Vagina (tissue), 2 donors: ENCODE measurements at places on chromosomes 3 and 15.

- DNase-seq: no peak
Measured at GRCh38 chr15:87752250-87752951, 504.1 kb downstream of the NTRK3 start.

- peak; percentile 74 for DNase-seq
Measured at GRCh38 chr15:101048581-101049030, 129.4 kb downstream of the LRRK1 start.

DNA sequence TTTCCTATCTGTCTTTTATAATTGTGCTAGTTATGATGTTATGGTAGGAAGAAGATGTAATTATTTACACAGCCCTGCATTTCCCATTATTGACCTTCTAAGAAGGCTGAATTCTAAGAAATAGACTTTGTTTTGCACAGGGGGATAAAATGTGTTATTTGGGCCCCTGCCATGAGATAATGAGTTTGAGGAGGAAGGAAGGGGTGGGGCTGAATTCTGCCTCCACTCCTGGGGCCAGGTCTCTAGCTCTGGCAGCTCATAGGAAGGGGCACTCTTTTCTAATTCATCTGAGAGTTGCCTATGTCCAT, 69.2 kb upstream of the GOLGA8B start:
- no peak for DNase-seq

DNA sequence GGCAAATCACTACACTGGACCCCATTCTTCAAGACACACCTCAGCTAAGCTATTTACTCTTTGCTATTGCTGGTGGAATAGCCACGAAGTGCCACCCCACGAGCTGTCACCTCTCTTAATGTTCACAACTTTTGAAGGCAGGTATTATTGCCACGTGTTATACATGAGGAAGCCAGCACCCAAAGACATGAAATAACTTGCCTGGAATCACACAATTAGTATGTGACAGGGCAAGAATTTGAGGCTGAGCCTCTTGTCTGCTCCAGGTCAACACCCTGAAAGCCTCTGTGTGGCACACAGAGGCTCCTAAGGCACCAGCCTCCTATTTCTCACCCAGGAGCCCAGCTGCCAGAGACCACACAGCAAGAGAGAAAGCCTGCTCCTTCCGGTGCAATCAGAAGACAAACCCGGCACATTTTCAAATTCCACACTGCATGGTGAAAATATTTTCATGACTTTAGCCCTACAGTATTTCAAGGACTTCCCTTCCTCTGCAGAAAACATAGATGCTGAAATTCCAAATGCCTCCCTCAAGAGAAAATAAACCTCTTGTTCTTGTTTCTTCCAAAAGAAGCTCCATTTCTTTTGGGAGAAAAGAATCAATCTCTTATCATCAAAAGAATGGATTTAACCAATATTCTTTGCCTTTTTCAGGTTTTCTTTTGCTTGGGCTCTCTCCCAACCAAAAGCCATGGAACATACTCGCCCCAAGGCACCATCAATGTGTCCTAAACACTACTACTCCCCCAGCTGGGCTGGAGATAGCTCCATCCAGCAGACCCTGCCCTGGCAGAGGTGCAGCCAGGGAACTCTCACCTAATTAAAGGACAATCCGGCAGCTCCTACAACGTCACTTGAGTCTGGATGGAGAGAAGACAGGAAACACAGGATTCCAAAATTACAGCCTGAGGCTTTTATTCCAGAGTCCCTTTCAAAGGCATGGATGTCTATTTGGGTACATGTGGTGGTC, 84.7 kb upstream of the THBS1 start:
- DNase-seq: no peak

DNA sequence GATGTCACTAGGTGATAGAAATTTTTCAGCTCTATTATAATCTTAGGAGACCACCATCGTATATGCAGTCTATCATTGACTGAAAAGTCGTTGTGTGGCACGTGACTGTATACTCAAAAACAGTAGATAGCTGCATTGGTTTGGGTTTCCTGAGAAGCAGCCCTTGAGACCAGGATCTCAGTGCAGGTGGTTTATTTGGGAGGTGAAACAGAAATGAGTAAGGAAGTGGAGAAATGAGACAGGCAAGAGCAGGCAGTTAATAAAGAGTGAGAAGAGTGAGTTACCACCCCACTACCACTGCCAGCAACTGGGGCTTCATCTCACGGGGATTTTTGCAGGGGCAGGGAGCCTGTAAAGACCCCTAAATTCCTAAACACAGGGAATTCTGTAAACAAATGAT, 221.0 kb downstream of the SHQ1 start:
- no peak for DNase-seq

GRCh38 chr3:39079530-39079929, 27.7 kb downstream of the WDR48 start:
- DNase-seq: no peak

DNA sequence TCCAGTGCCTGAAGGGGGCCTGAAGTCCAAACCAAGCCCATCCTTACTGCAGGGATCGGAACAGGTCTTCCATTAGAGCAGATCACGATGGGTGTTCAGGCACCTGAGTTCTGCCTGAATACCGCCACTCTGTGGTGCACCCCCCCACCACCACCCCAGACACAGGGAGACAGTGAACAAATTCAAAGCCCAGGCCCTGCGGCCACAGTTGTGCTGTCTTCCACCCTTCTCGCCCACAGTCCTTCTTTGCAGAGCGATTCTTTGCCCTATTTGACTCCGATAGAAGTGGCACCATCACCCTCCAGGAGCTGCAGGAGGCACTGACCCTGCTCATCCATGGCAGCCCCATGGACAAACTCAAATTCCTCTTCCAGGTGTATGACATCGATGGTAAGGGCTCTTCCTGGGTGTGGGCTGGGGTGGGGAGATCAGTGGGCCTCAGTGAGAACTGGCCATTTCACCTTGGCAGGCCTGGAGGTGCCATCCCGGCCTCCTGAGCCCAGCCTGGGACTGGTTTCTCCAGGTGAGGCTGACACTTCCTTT, 13.6 kb downstream of the NOX5 start:
- no peak for DNase-seq

- DNase-seq: no peak
Measured at GRCh38 chr15:72155003-72155621, 36.9 kb downstream of the SENP8 start.

- DNase-seq: no peak
Measured at GRCh38 chr3:110697961-110698360, 373.7 kb upstream of the NECTIN3 start.

- DNase-seq: no peak
Measured at GRCh38 chr15:94793207-94793606, 561.8 kb downstream of the MCTP2 start.

- no peak for DNase-seq
Measured at GRCh38 chr3:189082666-189083427, 88.9 kb upstream of the TPRG1 start.

DNA sequence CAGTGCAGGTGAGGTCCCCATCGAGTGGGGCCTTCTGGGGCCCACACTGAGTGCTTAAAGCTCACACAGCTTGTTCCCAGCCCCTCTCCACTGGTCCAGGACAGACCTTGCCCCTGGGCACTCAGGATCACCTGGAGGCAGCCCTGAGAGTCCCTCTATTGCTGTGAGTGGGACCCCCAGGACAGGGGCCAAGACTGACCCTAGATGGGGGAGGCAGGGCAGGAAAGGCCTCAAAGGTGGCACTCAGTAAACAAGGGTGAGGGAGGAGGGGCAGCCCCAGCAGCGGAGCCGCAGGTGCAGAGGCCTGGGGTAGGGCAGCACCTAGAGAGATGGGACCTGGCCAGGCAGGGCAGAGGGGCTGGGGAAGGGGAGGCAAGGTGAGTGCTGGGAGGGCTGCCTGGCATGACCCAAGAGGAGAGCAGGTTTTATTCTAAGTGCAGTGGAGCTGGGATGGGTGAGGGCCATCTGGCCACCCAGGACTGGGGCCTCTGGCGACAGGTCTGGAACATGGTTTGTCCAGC, 27.9 kb downstream of the CFAP100 start:
- DNase-seq: peak; percentile 75

- no peak for DNase-seq
Measured at GRCh38 chr3:186583831-186584230, 13.3 kb downstream of the DNAJB11 start.

- DNase-seq: no peak
Measured at GRCh38 chr3:122353215-122353614, 28.2 kb downstream of the CSTA start.

GRCh38 chr3:14208977-14209394, 30.4 kb downstream of the LSM3 start:
- no peak for DNase-seq

- DNase-seq: no peak
Measured at GRCh38 chr3:111712294-111713167, 117.4 kb upstream of the ZBED2 start.

DNA sequence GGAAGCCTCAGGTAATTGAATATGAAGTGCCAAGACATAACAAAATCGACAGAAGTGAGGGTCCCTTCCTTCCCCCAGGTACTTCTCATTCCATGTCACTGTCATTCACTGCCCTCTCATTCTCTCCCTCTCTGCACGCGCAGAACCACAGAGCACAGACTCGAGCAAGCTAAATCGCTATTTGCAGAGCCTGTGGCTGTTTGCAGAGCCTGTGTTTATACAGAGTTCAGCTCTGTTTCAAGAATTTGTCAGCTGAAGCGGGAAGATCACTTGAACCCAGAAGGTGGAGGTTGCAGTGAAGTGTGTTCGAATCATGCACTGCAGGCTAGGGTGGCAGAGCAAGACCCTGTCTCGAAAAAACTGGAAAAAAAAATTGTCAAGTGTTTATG, 2.5 kb downstream of the VILL start:
- no peak for DNase-seq

- no peak for DNase-seq
Measured at GRCh38 chr15:61364871-61365270, 135.8 kb upstream of the RORA start.

- no peak for DNase-seq
Measured at GRCh38 chr3:157376603-157377300, 59.9 kb upstream of the PTX3 start.

DNA sequence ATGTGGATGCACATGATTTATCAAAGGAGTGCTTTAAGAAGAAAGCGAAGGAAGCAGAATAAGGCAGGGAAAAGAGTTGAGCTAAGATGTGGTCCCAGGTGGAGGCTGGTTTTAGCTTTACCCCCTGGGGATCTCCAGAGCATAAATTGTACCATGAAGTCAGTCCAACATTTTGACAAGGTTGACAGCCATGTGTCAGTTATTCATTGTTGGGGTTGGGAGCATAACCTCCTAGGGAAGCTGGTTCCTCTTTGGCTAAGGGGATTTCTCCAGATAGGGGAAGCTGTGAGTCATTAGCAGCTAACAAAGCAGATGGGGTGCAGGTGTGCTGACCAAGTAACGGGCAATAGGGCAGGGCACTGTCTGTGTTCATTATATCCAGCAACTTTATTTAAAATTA, 123.7 kb upstream of the IGSF10 start:
- no peak for DNase-seq

GRCh38 chr15:70222606-70223005, 124.9 kb upstream of the TLE3 start:
- no peak for DNase-seq

- DNase-seq: no peak
Measured at GRCh38 chr3:191378142-191378812, 48.0 kb upstream of the UTS2B start.

GRCh38 chr3:3951071-3951470, 151.8 kb downstream of the LRRN1 start:
- no peak for DNase-seq

DNA sequence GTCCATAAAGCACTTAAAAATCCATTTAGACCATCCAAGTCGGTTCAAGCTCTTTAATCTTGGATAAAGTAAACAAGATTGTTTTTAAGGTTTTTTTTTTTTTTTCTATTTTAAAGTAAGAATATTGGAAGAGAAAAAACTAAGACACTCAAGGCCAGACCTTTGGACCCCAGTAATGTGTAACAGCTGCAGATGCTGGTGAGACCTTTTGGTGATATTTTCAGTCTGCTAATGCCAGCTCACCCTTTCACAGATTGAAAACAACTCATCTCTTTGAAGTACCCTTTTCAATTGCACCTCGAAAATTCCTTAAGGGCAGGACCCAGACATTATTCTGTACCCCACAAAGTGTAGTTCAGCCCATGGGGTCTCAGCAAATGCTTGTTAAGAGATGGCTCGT, 260.7 kb upstream of the CTNNB1 start:
- no peak for DNase-seq

DNA sequence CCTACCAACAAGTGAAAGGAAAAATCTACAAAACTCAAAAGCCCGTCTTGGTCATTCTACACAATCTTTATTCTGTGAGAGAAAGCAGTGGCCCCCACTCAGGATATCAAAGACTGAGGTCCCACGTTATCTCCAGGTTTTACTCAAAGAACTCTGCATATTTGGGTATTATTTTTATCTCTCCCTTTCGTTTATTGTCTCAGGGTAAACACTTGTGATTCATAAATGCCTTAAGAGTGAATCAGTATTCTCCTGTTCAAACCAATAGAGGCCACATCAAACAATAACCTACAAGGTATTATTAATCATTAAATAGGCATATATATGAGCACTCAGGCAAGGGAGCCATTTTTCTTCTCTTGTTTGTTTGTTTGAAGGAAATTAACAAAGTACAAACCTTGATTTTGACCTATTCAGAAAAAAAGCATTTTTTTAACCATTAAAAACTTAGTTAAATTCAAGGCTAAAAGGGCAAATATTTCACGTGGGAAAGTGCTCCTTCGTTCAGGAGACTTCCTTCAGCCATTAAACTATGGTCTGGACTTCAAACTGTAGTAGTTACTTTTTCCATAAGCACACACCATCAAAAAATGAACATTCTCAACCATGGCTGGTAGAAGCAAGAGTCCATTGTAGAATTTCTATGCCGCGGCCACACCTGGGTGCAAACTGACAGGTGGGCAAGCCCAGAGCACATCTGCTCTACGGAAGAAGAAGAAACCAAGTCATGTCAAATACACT, 13.9 kb upstream of the HES1 start:
- DNase-seq: no peak

GRCh38 chr15:77824361-77825251, 191.9 kb upstream of the LINGO1 start:
- DNase-seq: no peak

DNA sequence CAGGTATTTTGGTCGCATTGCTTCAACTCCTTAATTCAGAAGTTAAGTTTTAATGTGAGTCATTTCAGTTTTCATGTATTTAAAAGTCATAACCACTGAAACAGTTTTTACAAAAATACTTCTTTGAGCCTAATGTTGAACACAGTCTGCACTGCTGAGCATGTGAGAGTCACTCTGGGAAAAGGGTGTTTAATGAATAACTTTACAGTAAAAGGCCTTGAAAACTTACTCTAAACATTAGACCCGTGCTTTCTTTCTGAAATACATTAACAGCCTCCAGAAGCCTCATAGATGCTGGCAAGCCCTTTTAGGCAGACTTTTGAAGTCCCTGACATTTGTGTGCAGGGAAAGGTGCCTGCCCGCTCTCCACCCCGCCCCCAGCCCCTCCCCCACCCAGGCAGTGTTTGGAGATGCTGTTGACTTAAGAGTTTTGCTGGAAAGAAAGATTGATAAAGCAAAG, 68.9 kb upstream of the NR2F2 start:
- DNase-seq: no peak

DNA sequence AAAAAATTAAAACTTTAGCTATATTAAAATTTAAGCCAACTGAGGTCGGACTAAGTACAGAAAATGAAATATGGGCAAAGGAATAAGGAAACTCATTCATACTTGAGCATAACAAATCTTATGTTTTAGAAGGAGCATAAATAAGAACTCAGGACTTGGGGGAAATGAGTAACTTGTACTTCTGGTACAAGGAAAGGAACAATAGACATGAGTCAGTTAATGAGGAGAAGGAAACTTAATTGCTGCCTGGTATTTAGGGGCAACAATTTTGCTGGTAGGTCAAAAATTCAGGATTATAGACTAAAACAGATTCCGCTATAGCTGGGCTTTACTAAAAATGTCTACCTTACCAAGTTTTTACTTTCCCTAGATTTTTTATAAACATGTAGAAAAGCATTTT, 113.1 kb downstream of the MYO5A start:
- DNase-seq: no peak

GRCh38 chr3:197809356-197810020, 18.4 kb downstream of the LRCH3 start:
- DNase-seq: no peak
